Stimulated activated CD4-positive, alpha-beta T cell treated with anti-CD3 and anti-CD28 coated beads, Interleukin-2, amount 100 ng/mL, for 4 hours (primary cell): ENCODE measurements at places on chromosomes 7 and 10.

GRCh38 chr7:159158888-159159405 lies 14.3 kb upstream of the VIPR2 start:
- no peak for DNase-seq

GRCh38 chr7:47185839-47186238 lies 396.1 kb downstream of the TNS3 start:
- DNase-seq: no peak

- DNase-seq: no peak
These were observed 114.2 kb upstream of the FAM3C start for GRCh38 chr7:121510302-121510701.

DNA sequence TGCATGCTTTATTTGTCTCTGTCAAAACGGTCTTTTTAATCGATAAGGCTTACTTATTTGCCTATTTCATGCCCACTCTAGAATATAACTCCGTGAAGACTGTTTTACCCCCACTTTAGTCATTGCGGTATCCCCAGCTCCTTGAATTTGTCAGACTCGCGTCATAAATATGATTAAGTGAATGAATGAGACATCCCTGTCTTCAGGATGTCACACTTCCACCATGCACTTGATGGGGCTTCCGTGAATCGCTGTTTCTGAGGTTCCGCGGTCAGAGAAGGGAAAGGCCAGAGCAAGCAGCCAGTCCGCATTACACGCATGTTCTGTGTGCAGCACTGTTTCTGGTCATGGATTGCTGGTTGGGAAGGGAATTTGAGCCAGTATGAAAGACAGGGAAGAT lies 138.8 kb downstream of the CELF2 start:
- DNase-seq: no peak

DNA sequence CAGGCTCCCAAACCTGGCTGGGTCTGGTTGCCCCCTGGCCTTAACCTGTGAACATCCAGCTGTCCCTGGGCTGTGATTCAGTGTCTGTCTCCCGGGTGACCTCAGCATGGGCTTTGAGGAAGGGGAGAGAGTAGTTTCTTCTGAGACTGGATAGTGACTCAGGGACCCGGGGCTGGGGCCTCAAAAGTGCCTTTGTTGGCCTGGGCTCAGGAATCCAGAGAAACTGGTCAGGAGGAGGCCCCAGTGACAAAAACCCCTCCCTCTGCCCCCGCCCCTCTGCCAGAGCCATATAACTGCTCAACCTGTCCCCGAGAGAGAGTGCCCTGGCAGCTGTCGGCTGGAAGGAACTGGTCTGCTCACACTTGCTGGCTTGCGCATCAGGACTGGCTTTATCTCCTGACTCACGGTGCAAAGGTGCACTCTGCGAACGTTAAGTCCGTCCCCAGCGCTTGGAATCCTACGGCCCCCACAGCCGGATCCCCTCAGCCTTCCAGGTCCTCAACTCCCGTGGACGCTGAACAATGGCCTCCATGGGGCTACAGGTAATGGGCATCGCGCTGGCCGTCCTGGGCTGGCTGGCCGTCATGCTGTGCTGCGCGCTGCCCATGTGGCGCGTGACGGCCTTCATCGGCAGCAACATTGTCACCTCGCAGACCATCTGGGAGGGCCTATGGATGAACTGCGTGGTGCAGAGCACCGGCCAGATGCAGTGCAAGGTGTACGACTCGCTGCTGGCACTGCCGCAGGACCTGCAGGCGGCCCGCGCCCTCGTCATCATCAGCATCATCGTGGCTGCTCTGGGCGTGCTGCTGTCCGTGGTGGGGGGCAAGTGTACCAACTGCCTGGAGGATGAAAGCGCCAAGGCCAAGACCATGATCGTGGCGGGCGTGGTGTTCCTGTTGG lies at the start of gene CLDN4:
Gene CLDN4, plus strand, starts transcription at position 316 of the 903 bp plus-strand sequence. Its CDS starts 206 bp downstream, at position 522.
- no peak for DNase-seq
